ENCODE measurements at places on chromosomes 1 and 21. TPM values are rescaled to one million over a fixed set of nuclear protein-coding genes. Genes with fewer than 3 reads are reported as not detected.

DNA sequence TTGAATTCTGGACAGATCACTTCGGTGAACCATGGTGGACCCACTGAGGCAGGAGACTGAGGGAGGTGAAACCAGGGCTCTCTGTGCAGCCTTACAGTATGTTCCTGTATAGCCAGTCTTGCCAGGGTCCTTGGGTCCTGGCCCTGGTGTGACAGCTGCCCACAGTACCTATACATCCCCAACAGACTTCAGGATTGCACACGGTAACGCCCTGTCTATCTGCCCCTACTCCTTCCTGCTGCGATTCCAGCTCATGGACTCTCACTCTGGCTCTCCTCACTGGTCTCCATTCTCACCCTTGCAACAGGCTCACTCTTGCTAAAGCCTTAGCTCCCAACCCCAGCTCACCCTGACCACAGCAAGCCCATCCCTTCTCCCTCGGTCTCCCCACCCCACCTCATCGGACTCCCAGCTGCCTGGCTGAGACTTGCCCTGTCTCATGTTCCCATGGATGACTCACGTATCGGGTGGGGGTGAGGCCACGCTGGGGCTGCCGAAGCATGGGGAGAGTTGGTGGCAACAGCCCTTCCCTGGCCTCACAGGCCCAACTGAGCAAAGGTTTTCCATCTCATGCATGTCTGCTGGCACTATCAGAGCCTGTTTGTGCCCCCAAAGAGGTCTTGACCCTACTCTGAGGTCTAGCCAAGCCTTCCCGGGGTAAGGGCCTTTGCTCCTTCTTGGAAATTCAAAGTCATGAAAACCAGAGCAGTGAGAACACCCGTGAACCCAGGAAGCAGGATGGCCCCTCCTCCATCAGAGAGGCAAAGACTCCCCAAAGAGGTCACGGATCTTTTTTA, 7.1 kb downstream of the PHLDA3 start:
- DNase-seq, result no peak

The S100A7 gene
- total RNA-seq, result not detected

DNA sequence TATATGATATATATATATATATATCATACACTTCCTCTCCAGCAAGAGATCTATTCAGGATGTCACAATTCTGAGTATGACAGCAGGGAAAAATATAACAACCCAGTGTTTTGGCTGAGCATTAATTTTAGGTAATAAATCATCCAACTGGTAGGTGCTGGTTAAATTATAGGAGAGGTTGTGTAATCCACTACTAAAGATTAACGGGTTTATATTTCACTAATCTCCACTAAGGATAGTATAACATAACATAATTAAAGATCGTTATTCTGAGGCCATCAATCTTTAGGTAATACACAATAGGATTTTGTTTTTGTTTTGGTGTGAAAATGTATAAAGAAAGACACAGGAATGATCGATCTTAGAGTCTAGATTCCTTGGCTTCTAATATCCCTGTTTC, 102.2 kb downstream of the COQ8A start:
- DNase-seq, result no peak

DNA sequence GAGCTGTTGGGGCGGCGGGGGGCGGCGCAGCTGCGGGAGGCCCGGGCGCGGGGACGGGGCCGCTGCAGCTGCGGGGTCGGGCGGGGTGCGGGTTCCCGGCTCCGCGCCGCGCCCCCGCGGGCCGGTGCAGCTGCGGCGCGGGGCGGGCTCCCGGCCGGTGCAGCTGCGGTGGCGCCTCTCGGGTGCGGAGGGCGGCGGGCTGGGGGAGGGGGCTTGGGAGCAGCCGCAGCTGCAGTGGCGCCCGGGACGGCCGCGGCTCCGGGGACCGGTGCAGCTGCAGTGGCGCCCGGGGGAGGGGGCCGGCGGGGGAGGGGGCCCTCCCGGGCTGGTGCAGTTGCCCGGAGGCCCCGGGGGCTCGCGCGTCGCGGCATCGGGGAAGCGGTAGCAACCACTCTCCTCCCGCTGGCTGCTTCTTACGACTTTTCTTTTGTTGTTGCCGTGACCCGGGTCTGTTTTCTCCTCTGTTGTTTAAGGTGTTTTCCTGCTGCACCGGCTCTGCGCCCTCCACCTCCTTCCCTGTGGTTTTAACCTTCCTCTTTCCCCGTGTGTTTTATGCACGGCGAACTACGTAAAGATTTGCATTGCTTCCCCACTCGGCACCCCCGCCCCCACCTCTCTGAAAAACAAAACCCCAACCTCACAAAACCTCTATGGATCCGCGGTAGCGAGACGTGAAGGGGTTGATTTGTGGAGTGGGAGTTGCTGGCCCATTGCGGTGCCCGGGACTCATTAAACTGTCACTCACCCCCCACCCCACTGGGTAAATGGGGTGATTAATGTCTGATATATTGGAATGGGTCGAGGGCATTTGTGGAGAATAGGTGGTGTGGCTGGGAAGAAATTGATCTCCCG, 1.7 kb upstream of the ZBTB18 start:
- DNase-seq, result peak; percentile 51

DNA sequence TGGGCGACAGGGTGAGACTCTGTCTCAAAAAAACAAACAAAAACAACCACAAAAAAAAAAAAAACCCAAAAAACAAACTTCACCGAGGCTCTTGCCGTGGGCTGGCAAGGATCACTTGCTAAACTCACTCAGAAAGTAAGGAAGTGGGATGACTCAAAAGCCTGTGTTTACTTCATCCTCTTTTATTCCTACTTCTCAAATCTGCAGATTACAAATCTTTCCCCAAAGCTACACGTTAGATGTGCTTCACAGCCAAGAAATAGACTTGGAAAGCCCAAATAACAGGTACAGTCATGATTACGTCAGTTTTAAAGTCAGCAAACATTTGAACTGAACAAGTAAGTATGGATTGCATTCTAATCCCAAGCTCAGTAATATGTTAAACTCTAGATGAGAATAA, 359.3 kb downstream of the ADGRL2 start:
- no peak for DNase-seq

- no peak for DNase-seq
Observed at GRCh38 chr1:207918011-207918410, 7.1 kb upstream of the CD34 start.

GRCh38 chr1:207815466-207815865, 63.6 kb downstream of the CD46 start:
- no peak for DNase-seq

DNA sequence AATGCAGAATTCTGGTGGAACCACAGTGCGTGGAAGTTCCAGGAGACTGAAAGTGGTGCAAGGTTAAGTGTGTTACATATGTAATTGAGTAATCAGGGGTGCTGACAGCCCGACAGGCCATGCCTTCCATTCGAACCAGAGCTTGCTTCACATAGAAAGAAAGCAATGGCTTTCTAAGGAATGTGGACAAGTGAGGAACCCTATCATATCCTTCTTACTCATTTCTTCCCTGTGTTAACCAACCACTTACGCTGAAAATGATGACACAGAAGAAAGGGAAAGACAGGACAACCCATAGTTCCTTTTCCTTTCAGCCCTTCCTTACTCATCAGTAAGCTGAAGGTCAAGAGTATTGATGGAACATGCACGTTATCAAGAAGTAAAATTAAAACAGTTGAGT, 48.1 kb upstream of the KCNA3 start:
- no peak for DNase-seq

GRCh38 chr1:40625076-40625475, 40.4 kb downstream of the RIMS3 start:
- DNase-seq, result peak; percentile 32

GRCh38 chr1:91631718-91632330, 131.2 kb downstream of the CDC7 start:
- no peak for DNase-seq

The TIE1 gene
- total RNA-seq, result 1.3 TPM

DNA sequence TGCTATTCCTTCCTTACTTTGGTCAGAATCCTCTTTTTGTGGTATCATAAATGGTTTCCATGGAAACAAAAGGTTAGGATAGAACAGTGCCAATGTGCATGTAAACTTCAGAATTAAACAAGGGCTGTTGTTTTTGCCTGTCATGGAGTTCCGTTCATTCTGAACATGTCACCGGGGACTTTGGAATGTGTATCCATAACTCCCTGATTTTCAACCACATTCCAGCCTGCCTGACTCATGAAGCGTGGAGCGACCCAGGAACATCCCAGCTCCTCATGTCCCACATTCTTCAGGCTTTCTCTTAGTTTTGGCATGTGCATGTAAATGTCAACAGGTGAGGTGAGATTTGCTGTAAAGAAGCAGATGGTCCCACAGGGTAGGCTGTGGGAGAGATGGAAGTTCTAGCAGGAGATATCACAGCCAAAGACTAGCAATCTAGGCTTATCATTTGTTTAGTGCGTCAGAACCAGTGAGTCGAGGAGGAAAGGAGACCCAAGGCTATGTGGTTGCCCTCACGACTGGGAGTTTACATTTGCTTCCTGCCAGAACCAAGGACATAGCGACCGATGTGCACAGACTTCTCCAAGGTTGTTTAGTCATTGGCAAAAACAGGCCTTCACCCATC, 23.0 kb upstream of the DNAJC11 start:
- no peak for DNase-seq

The FBLIM1 gene
- total RNA-seq, result not detected

DNA sequence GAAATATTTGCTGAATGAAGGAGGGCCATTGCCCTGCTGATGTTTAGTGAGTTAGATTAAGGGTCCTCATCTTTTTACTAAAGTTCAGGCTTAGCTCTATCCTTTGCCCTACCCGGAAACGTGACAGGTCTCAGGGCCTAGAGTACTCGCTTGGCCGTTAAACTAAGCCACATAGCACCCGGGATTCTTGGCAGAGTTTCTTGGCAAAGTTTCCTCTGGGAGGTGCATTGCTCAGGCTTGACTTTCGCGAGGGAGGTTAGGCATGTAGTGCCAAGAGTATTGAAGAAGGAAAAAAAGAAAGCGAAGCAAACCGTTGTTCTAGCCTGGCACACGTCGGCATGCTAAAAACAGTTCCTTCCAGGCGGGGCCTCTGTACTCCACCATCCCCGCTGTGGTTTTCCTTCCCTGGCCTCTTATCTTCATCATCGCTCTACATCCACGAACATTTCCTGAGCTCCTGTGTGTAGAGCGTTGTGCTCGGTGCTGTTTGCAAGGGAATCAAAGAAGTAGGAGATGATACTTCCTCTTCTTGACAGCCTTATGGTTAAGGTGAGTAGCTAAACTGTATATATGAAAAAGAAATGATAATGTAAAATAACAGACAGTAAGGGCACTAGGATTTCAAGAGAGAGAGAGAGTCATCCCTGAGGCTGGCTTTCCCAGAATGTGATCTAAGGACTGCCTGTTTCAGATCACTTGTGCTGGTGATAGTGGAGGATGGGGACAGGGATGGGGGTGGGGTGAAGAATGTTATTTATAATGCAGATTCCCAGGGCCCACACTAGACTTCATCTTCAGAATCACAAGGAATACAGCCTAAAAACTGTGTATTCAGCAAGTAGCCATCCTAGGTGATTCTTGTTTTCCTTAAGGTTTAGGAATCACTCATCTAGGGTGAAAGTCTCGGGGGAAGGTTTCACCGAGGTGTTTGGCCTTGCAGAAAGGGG, 18.8 kb downstream of the RNF220 start:
- DNase-seq, result no peak

GRCh38 chr1:225435957-225436392, 8.1 kb upstream of the LBR start:
- DNase-seq, result no peak

GRCh38 chr1:56773341-56774066, 45.7 kb downstream of the FYB2 start:
- DNase-seq, result no peak

Measured in CD4-positive, CD25-positive, alpha-beta regulatory T cell (primary cell).